ENCODE measurements at places on chromosomes 6 and 20. TPM values are rescaled to one million over a fixed set of nuclear protein-coding genes. Genes with fewer than 3 reads are reported as not detected.
A peak's percentile ranks its signal among the peaks of the same experiment; 100 is the strongest.

The COX4I2 gene
- total RNA-seq, result not detected

The LHFPL5 gene
- total RNA-seq, result 0.68 TPM

The KAT14 gene
- total RNA-seq, result 13.6 TPM

DNA sequence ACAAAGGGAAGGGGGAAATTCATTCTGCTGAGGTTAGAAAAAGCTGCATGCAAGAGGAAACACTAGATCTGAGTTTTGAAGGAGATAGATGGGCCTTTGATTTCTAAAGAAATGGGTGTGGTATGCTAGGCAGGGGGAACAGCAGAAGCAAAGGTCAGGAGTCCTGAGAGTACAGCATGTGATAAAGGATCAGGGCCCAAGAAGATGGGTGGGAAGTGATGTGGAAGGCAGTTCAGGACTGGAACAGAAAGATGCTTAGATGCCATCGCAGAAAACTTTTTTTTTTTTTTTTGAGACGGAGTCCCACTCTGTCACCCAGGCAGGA lies 126.2 kb downstream of the ALDH8A1 start:
- ATAC-seq, result no peak

- ATAC-seq, result no peak
Observed at GRCh38 chr20:36744243-36744642, 1.6 kb downstream of the NDRG3 start.

- no peak for ATAC-seq
Observed at GRCh38 chr6:36890112-36890663, 4.4 kb downstream of the C6orf89 start.

DNA sequence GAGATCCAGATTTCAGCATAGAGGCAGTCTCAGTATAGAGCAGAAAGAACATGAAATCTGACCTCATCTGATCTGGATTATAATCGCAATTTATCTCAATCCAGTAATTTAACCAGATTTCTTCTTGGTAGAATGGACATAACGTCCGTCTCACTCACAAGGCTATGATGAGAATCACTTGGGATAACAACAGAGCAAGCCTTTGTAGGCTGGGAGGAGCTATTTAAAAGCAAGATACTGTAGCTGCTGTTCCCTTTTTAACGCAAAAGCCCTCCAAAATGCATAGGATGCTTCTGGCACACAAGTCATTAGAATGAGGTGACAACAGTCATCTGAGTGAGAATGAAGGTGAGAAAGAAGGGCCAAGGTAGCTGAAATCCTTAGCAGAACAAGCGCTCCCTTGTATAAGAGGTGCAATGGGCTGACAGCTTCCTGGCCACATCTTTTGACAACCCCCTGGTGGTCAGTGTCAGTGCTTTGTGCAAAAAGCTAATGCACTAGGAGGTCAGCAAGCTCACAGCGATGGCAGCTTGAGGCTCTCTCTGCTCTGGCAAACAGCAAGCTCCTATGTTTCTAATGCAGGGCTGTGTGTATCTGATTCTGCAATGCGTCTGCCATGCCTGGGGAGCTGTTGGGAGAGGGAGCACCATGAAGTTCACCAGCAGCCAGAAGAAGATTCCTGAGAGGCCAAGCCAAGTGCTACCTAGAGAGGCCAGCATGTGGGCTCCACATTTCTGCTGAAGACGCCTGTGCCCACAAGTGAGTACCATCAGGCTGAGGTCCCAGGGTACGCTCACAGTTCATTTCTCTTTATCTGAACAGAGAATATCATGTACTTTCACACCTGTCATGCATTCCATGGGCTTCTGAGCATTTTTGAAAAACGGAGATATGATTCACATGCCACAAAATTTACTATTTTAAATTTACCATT lies 16.2 kb downstream of the METTL24 start:
- peak; percentile 65 for ATAC-seq

GRCh38 chr6:47248446-47248845 lies 61.3 kb downstream of the TNFRSF21 start:
- no peak for ATAC-seq

DNA sequence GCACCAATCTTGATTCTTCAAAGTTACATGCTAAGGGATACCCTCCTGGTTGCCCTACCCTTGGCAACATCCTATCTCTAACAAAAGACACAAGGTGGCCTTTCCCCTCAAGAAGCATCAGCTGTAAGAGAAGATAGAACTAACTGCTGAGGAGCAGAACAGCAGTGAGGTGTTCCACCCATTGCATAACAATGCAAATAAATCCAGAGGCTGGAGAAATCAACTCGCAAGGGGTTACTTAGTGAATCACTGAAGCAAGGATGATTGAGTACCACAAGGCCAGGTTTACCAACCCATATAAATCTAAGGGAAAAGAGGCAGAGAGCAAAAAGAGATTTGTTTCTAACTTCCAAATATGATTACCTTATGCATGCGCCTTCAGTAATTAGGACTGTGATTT lies 36.7 kb downstream of the F13A1 start:
- no peak for ATAC-seq

DNA sequence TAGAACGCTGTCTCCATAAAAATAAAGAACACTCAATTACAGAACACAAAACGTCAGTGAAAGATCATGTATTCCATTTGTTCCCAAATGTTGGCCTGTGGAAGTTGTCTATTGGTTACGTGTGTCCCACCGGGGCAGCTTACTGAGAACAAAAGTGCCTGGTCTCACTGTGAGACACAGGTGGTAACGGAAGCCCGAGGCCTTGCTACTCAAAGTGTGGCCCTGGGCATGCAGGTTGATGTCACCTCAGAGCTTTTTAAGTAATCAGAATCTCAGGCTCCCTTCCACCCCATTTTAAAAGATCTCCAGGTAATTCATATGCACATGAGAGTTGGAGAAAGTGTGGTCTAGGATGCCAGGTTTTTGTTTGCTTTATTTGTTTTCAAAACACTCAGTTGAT lies 422.5 kb upstream of the OPRM1 start:
- ATAC-seq, result no peak

- ATAC-seq, result peak; percentile 17
Observed at GRCh38 chr6:16228709-16229665, 9.4 kb upstream of the GMPR start.

- ATAC-seq, result no peak
Observed at GRCh38 chr6:90485635-90486277, 101.1 kb downstream of the MAP3K7 start.

DNA sequence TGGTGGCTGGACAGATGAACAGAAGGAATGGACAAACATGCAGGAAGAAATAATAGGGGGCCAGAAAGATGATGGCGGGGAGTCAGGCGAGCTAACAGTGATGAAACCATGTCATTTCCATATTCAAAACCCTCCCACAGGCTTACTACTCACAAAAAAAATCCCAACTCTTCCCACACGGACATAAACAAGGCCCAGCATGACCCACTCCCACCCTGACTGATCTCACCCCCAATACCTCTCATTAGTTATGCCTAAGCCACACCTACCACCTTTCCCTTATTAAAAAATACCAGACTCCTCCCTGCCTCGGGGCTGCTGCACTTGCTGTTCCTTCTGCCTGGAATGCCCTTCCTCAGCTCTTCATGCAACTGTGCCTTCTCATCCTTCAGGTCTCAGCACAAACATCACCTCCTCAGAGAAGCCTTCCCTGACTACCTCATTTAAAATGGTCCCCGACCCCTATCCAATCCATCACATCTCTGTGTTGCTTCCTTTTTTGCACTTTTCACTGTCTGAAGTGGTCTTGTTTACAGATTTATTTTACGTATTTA lies 145.8 kb downstream of the PREX1 start:
- no peak for ATAC-seq
